Right atrium auricular region (tissue), 2 donors: ENCODE measurements at places on chromosomes 5 and 9. TPM values are rescaled to one million over a fixed set of nuclear protein-coding genes. Genes with fewer than 3 reads are reported as not detected.
A peak's percentile ranks its signal among the peaks of the same experiment; 100 is the strongest.

ACOT12 gene
- total RNA-seq, result not detected

FAM78A gene
- total RNA-seq, result 55.3 TPM

- no peak overlapping the region for H3K27ac ChIP-seq
- no peaks in the 10 kb centered on the region for H3K36me3 ChIP-seq
- no peak for DNase-seq
- H3K4me1 ChIP-seq, result no peaks in the 10 kb centered on the region
- no peak overlapping the region for H3K4me3 ChIP-seq
Observed at GRCh38 chr5:117204926-117205869, 630.6 kb upstream of the SEMA6A start.

DNA sequence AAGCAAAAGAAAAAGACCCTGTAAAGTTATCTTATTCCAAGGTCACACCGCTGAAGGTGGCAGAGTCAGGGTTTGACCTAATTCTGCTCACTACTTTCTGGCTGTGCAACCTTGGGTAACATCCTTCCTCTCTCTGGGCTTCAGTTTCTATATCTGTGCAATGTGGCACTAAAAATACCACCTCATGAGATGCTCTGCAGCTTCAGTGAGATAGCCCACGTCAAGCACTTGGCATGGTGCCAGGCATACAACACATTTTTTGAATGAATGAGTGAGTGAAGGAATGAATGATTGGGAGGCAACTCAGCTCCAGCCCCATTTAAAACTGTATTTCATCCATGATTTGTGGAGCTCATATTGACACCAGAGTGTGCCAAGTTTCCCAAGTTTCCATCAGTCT lies 62.3 kb downstream of the FOXI1 start:
- no peak overlapping the region for H3K4me3 ChIP-seq
- no peaks in the 10 kb centered on the region for H3K27me3 ChIP-seq
- no peaks in the 10 kb centered on the region for H3K36me3 ChIP-seq
- no peak overlapping the region for H3K27ac ChIP-seq
- H3K4me1 ChIP-seq, result no peaks in the 10 kb centered on the region

- no peaks in the 10 kb centered on the region for H3K27me3 ChIP-seq
- no peaks in the 10 kb centered on the region for H3K36me3 ChIP-seq
- no peak overlapping the region for H3K27ac ChIP-seq
- no peak for DNase-seq
- no peaks in the 10 kb centered on the region for H3K4me1 ChIP-seq
- no peak overlapping the region for H3K4me3 ChIP-seq
Observed at GRCh38 chr5:65468633-65469032, 13.1 kb downstream of the ADAMTS6 start.

DNA sequence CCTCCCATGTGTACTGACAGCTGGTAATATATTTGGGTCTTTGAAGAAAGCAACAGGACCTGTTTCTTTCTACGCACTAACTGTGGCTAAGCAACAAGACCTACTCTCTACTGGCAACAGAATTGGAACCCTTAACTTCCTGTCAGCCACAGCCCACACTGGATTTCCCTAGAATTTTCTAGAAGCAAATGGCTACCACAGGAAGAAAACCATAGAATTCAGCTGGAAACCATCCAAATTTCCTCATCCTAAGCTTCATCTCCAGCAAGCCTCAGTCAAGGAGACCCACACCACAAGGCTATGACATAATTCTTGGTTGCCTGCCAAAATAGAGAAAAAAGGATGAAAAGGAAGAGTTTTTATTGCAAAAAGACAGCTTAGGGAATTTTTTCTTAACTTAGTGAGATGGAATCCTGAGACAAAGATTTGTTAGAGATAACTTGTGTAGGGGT lies 171.8 kb upstream of the TNC start:
- no peaks in the 10 kb centered on the region for H3K27me3 ChIP-seq
- no peak for DNase-seq
- H3K4me1 ChIP-seq, result peaks cover 23% of the 10 kb centered on the region
- H3K4me3 ChIP-seq, result no peak overlapping the region
- no peak overlapping the region for H3K27ac ChIP-seq
- H3K36me3 ChIP-seq, result no peaks in the 10 kb centered on the region

DNA sequence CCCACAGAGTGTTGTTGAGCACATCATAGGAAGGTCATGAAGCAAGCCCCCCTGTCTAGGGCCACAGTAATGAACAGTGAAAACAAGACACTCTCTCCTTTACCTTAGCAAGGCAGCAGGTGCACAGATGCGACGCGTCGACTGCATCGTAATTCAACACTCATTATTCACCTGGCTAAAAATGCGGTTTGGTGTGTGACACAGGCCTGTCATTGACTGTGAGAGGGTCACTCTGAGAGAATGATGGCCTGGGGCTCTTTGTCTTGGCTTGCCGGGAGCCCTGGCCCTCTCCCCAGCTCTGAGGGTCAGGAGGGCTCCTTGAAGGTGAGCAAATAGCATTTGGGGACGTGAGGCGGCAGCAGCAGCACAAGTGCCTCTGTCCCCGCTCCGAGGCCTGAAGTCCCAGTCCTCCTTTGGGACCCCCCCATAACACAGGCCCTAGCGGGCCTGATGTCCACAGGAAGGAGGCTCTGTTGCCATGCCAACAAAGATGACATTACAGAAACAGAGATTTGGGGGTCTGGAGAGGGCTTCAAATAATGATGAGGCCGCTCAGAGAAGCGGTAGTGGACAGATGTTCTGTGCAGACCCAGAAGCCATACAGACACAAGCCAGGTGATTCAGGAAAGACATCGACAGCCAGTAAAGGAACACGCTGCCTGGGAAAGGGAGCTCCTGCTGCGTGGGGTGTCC lies 46.7 kb downstream of the SHB start:
- H3K27ac ChIP-seq, result peak overlapping the region; percentile 76
- no peaks in the 10 kb centered on the region for H3K36me3 ChIP-seq
- no peak overlapping the region for H3K4me3 ChIP-seq
- no peak for DNase-seq
